Mesothelial cell of epicardium (in vitro differentiated cells): ENCODE measurements at places on chromosomes 7 and 10. TPM values are rescaled to one million over a fixed set of nuclear protein-coding genes. Genes with fewer than 3 reads are reported as not detected.

GIMAP4 gene
- total RNA-seq: not detected in 3 replicates

PILRA gene
- 6.1 to 7.3 TPM (median 6.7 TPM) in 3 replicates for total RNA-seq

GRCh38 chr10:113381416-113381815 is 171.4 kb upstream of the HABP2 start:
- peaks cover 8% of the 10 kb centered on the region for H3K27me3 ChIP-seq
- H3K4me1 ChIP-seq: peaks cover 42% of the 10 kb centered on the region
- DNase-seq: no peak
- H3K27ac ChIP-seq: peak overlapping the region; percentile 90
- no peak overlapping the region for H3K4me3 ChIP-seq

- peaks cover 8% of the 10 kb centered on the region for H3K27me3 ChIP-seq
- DNase-seq: no peak
- peaks cover 58% of the 10 kb centered on the region for H3K4me1 ChIP-seq
- H3K36me3 ChIP-seq: peaks cover 13% of the 10 kb centered on the region
- H3K4me3 ChIP-seq: peak overlapping the region; percentile 92
- peak overlapping the region; percentile 9 for H3K27ac ChIP-seq
These were observed 561 bp downstream of the FGFR2 start for GRCh38 chr10:121597504-121598262.

DNA sequence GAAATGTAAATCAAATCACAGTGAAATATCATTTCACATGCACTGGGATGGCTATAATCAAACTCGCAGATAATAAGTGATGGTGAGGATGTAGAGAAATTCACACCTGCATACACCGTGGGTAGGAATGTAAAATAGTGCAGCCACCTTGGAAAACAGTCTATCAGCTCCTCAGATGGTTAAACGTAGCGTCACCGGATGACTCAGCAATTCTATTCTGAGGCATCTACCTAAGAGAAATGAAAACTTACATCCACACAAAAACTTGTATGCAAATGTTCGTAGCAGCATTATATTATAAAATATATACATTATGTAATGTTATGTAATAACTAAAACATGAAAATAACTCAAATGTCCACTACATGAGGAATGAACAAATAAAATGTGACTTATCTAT is 38.9 kb downstream of the SH3PXD2A start:
- no peak overlapping the region for H3K27ac ChIP-seq
- no peaks in the 10 kb centered on the region for H3K27me3 ChIP-seq
- no peak for DNase-seq
- peaks cover 17% of the 10 kb centered on the region for H3K4me1 ChIP-seq

GRCh38 chr7:13878154-13878553 is 111.3 kb downstream of the ETV1 start:
- no peak overlapping the region for H3K4me3 ChIP-seq
- DNase-seq: no peak
- H3K27ac ChIP-seq: no peak overlapping the region
- H3K27me3 ChIP-seq: no peaks in the 10 kb centered on the region

DNA sequence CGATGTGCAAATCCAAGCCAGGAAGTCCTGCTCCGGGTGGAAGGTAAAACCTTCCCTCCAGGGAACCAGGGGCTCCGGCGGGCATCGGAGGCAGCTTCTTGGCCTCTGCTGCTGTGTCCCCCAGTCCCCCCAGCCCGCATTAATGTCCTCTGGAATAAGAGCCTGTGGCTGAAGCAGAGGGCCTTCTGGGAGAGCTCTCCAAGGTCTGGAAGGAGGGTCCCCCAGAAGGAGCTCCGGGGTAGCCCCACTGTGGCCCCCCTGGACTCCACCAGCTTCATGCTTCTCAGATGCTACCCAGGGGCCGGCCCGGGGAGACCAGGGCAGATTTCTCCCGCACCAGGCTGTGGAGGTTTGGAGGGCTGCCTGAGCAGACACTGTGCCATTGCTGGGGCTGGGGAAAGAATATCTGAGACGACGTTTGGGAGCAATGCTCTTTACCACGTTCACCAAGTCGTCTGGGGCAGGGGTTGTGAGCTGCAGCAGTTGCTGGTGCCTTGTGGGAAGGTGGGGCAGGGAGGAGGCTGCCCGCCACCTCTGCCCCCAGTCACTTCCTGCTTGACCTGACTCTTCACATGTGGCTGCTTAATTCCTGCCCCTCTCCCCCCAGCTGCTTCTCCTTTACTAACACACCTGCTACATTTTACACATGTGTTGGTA is 8.3 kb downstream of the ZNF853 start:
- no peak overlapping the region for H3K4me3 ChIP-seq
- peaks cover 16% of the 10 kb centered on the region for H3K36me3 ChIP-seq
- no peaks in the 10 kb centered on the region for H3K27me3 ChIP-seq
- H3K4me1 ChIP-seq: no peaks in the 10 kb centered on the region

DNA sequence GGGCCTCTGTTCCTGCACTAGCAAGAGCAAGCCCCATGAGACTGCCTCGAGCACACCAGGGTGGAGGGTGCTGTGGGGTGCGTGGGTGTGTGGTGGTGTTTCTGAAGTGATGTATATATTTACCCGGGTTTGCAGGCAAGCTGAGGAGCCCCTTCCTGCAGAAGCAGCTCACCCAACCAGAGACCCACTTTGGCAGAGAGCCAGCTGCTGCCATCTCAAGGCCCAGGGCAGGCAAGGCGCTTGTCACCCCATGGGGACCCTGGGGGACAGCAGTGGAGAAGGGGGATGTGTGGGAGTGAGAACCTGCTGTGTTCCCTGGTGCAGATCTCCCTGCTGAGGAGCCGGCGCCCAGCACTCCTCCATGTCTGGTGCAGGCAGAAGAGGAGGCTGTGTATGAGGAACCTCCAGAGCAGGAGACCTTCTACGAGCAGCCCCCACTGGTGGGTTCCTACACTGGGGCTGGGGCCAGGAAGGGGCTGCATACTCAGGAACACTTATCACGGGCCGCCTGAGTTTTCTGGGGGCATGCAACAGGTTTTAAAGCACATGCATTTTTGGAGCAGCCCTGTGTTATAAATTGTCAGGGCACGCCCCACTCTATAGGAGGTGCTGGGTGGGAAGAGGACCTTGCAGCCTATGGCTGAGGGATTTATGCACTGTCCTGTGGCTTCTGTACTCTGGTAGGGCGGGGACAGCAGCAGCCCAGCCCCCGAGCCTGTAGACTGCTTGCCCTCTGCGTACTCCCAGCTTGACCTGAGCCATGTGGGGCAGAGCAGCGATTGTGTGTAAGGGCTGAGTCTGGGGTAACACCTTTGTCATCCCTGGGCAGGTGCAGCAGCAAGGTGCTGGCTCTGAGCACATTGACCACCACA is 5.9 kb downstream of the PGAM2 start:
- peaks cover 32% of the 10 kb centered on the region for H3K36me3 ChIP-seq
- H3K4me1 ChIP-seq: no peaks in the 10 kb centered on the region
- peaks cover 5% of the 10 kb centered on the region for H3K27me3 ChIP-seq
- no peak overlapping the region for H3K27ac ChIP-seq
- DNase-seq: no peak
- no peak overlapping the region for H3K4me3 ChIP-seq

- H3K27ac ChIP-seq: no peak overlapping the region
- peak; percentile 25 for DNase-seq
These were observed 31.6 kb downstream of the RASGEF1A start for GRCh38 chr10:43235070-43235900.
